Activated T-helper 1 cell treated with anti-CD3 and anti-CD28 coated beads, Interleukin-2, amount 50 U/mL, for 16 hours (primary cell): ENCODE measurements at places on chromosomes 4 and X.

DNA sequence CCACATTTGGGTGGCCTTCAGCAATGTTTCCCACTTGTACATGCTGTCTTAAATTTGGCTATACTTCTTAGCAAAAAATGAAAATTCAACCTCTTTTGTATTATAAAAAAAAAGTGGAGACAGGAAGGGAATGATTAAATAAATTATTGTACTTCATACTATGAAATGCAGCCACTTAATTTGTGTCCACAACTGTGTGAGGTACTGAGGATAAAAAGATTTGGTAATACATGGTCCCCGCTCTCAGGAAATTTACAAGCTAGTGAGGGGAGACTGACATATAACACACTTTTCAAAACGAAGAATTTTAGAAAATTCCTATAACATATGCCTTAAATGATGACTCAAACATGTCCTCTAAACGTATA lies 105.0 kb downstream of the HNRNPD start:
- DNase-seq = no peak

DNA sequence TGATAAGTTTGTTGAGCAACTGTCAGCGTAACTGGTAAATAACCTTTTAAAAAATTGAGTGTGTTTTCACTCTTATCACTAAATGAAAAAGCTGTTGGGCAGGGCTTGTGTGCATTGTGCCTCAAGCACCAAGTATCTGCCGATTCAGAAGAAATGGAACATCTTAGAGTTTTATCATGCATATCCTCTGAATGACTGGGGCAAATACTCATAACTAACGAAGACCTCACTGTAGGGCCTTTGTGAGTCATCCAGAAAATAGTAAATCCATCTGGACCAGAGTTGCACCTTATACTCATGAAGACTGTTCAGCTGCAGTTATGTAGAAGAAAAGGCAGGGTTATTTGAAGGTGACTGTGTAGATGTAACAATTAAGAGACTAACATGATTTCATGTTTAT lies 222.1 kb downstream of the CAMK2D start:
- DNase-seq = no peak

GRCh38 chrX:13473442-13474163 lies 95.8 kb upstream of the EGFL6 start:
- no peak for DNase-seq

GRCh38 chr4:27779827-27780226 lies 919.2 kb downstream of the STIM2 start:
- no peak for DNase-seq

DNA sequence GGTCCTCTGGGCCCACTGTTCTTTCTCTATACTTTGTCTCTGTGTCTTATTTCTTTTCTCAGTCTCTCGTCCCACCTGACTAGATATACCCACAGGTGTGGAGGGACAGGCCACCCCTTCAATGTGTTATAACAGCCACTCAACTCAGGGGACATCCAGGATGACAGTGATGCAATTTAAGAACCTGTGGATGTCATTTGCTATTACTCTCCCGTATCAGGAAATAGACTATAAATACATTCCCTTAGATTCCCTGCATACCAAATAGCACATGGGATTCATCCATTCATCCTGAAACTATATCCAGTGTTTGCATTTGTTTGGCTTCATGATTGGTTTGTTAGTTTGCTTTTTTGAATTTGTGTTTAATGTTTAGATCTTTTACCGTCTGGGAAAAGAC lies 16.6 kb upstream of the QRFPR start:
- DNase-seq = no peak

DNA sequence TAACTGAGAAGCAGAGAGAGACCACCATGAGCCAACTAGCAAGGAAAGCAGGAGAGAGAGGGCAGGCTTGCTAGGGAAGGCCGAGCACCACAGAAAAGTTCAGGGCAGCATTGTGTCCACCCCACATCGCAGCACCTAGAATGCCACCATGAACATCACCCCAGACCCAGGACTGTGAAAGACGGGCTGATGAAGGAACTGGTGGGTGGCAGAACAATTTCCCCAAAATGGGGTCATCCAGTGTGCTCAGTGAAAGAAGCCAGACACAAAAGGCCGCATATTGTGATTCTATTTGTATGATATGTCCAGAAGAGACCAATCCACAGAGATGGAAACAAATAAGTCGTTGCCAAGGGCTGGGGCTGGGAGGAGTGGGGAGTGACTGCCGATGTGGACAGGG lies 16.8 kb downstream of the PNMA6E start:
- no peak for DNase-seq

DNA sequence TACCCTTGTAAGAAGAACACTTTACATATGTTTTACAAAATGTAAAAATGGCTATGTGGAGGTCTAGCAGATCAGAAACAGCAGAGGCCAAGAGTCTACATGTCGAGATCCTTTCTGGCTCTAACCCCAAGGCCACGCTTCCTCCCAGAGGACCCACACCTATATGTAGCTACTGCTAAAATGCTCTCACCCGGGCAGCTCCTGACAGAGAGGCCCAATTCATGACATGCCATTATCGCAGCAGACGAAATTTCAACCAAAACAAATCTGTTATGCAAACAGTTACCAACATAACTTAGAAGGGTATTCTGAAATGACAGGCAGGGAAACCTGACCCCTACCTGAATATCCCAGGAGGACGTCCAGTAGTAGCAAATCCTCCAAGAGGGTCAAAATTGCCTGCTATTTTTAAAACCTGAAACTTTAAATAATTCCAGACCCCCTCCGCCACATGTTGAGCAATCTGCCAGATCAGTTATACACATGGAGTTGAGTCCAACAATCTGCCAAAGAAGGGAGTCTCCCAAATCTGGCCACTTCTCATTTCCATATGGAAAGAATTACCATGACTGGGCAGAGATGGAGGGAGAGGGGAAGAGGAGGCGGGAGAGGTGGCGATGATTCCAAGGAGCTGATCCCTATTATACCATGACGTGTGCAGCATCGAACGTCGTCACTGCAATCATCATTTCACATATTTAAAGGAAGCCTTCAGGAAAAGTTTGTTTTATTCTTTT lies 192.9 kb upstream of the TBL1X start:
- DNase-seq = no peak

DNA sequence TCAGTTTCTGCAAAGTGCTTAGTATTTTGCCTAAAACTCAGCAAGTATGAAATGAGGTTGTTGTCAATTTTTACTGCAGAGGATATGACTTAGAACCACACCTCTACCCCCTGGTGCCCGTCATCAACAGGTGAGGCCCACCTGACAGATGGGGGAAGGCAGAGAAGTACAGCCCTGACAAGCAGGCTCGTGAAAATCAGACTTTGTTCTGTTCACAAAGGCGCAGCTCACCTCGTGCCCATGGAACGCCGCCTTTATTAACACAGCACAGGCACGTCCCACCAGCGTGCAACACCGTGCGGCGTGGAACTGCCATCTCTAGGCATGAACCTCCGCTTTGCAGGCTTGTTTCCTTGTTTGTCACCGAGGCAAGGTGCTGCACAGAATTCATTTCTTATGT lies 13.3 kb downstream of the CYP4V2 start:
- DNase-seq = no peak

DNA sequence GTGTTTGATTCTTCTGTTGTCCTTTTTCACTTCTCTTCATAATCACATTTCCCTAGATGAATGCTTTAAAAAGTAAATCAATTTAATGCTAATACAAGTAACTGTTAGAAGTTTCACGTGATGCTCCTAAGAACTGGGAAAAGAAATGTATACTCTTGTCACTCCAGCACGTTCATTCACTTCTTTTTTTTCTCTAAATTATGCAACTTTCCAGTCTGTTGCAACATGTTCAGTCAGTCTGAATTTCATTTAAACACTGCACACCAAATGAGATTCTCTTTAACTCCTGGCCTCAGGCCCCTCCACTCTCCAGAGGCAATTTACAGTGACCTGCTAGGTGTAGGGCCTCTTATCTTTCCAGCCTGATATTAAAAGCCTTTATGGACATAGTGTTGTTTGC lies 321.9 kb downstream of the HS3ST1 start:
- DNase-seq = no peak

DNA sequence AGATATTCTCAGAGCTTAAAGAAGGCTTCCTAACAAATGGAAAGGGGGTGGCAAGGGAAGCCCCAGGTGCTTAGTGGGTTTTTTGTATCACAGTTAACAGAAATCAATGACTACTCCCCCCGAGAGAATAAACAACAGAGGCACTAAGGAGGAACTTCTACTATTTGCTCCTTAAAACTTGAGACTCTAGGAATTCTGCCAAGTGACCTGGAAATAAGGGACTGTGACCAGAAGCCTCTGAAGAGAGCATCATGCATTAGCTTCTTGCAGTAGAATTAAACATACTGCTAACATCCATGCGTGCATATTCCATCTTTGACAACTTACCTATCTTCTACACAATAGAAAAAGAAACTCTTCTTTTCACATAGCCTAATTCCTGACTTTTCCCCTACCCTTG lies 86.8 kb downstream of the CAMK2D start:
- no peak for DNase-seq

GRCh38 chr4:38924353-38924752 lies 56.7 kb downstream of the FAM114A1 start:
- no peak for DNase-seq

GRCh38 chrX:125203737-125204578 lies 115.7 kb upstream of the TEX13C start:
- DNase-seq = no peak

GRCh38 chr4:30495251-30495650 lies 224.9 kb upstream of the PCDH7 start:
- no peak for DNase-seq

DNA sequence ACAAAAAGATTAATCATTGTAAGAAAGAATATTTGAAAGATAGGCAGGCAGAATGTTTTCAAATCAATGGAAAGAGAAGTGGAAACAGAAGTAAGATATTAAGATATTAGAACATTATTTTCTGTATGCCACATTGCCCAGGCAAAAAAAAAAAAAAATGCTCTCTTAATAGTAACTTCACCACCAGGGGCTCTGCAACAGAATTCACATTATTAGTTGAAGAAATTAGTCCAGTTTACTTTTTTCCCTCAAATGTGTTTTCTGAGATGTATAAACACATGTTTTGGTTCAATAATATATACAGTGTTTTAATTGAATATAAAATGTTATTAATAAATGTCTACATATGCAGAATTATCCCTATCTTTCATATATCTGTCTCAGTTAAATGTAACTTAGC lies 78.0 kb upstream of the ADAD1 start:
- DNase-seq = no peak

- DNase-seq = no peak
Measured at GRCh38 chrX:74405973-74406489, 15.3 kb upstream of the SLC16A2 start.

DNA sequence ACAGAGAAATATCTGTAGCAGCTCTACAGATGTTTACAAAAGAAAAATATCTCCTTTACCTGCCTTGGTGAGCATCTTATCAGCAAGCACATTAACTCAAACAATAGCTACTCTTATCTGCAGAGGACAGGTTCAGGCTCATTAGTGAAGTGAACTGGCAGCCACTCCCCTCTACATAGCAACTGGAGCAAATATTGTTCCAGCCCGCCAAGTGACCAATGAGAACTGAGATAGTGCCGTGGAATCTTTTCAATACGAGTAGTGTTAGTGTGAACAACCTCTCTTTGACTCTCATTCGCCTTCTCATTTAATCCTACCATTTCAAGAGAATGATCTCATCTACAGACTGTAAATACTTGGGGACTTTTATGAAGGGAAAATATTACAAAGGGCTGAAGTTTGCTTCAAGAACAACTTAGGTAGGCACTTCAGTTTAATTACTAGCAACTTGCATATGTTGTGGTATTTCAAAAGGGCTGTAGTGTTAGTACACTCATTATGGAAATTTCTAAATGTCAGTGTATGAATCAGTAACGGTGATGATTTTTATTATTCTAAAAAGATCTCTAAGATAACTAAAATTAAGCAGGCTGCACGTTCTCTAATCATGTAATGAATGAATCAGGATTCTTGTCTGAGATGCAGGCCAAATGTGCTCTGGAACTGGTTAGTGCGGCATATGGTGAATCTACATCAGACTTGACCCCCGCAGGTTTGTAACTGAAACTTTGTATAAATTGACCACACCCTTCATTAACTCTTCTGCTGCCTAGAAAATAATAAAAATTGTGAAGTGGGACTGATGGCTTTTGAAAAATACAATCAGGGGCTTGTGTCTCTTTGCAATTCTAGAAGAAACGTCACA lies 72.4 kb downstream of the PALLD start:
- no peak for DNase-seq

GRCh38 chrX:75038925-75039324 lies 113.7 kb upstream of the NEXMIF start:
- DNase-seq = no peak

GRCh38 chrX:57172544-57172943 lies 35.3 kb upstream of the SPIN2A start:
- DNase-seq = no peak

DNA sequence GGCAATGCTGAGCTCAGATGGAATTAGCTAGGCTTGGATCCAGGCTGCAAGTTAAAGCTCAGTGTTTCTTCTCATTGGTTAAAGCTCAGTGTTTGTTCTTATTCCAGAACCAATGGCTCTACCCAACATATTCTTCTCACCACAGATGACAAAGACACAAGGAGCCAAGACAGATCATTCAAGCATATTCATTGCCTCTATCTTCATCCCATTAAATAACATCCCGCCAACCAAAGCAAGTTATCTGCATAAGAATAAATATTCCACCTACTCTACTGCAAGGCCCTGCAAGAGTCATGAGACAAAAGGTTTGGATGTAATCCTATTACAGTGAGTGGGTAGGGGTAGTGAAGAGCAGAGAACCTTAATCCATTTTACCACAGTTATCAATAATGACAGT lies 766.5 kb downstream of the C4orf33 start:
- no peak for DNase-seq

- no peak for DNase-seq
Measured at GRCh38 chr4:149293046-149293649, 522.5 kb downstream of the IQCM start.

- no peak for DNase-seq
Measured at GRCh38 chr4:138449938-138450337, 207.8 kb upstream of the SLC7A11 start.

DNA sequence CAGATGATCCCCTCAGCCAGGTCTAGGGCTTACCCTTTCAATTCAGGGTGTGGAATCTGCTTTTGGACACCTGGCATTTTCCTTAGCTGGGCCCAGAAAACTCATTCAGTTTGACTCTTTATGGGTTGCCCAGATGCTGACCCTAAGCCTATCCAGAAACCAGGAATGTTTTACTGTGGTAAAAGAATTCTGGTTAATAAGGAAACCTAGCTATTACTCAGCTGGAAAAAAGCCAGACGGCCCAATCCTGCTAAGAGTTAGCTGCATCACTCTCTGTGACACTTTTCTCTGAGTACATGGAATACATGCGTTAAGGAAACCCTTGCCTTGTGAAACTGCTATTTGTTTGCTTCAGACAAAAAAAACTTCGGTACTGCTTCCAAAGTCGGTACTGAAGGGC lies 28.0 kb downstream of the ING2 start:
- DNase-seq = no peak

DNA sequence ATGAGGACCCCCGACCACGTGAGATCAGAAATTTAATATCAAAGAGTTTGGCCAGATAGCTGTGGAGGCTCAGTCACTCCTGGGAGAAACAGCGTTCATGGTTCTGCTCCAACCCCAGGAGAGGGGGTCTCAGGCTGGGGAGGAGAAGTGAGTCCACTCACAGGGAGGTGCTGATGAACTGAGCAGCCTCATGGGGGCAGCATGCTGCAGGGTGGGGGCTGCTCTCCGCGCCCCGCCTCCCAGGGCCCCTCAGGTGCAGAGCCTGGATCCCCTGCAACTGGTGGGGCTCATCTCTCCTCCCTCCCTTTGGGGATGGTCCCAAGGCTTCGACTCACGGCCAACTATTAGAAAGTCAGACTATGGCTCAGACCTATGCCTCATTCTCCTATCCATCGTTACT lies 26.6 kb upstream of the C4orf50 start:
- DNase-seq = no peak
